Smooth muscle cell of the pulmonary artery (primary cell): ENCODE measurements at places on chromosomes 3 and 15. TPM values are rescaled to one million over a fixed set of nuclear protein-coding genes. Genes with fewer than 3 reads are reported as not detected.

HHLA2 gene
- total RNA-seq = not detected in 2 replicates

PLA2G4E gene
- not detected in 2 replicates for total RNA-seq

GOLGA8T gene
- total RNA-seq = 0.13 and 0.17 TPM in 2 replicates

VGLL3 gene
- total RNA-seq = 17.9 and 93.0 TPM in 2 replicates

BHLHE40 gene
- 56.2 and 77.0 TPM in 2 replicates for total RNA-seq

CSPG5 gene
- 0.26 and 0.30 TPM in 2 replicates for total RNA-seq
